ENCODE measurements at places on chromosomes 16 and 17. TPM values are rescaled to one million over a fixed set of nuclear protein-coding genes. Genes with fewer than 3 reads are reported as not detected.

ADAMTS18 gene
- 0.42 TPM for total RNA-seq

LAT gene
- total RNA-seq, result 17.9 TPM

SMTNL2 gene
- total RNA-seq, result not detected

TMEM204 gene
- total RNA-seq, result 14.9 TPM

ULK2 gene
- 18.7 TPM for total RNA-seq

ZNF423 gene
- 1.9 TPM for total RNA-seq

IQCK gene
- 10.7 TPM for total RNA-seq

CD79B gene
- 2.5 TPM for total RNA-seq

NACA2 gene
- not detected for total RNA-seq

FAM20A gene
- total RNA-seq, result 0.78 TPM

RNF157 gene
- 1.1 TPM for total RNA-seq

CDRT15 gene
- not detected for total RNA-seq

PNPO gene
- 14.6 TPM for total RNA-seq

RPS2 gene
- total RNA-seq, result 3,944 TPM

TUFM gene
- total RNA-seq, result 103 TPM

KRTAP4-16 gene
- not detected for total RNA-seq

SALL1 gene
- total RNA-seq, result not detected

LRRC46 gene
- total RNA-seq, result not detected

SDR42E1 gene
- 21.5 TPM for total RNA-seq

ODAD4 gene
- not detected for total RNA-seq

LRRC36 gene
- total RNA-seq, result 0.42 TPM

GRB7 gene
- 72.6 TPM for total RNA-seq

KRT32 gene
- total RNA-seq, result 11.5 TPM

ZNF597 gene
- total RNA-seq, result 1.5 TPM

RNF43 gene
- 26.2 TPM for total RNA-seq

GPR142 gene
- not detected for total RNA-seq

TMEM231 gene
- total RNA-seq, result 6.0 TPM

PFN1 gene
- total RNA-seq, result 625 TPM

GRAPL gene
- total RNA-seq, result 1.9 TPM

All from suprapubic skin (tissue), 4 donors.